ENCODE measurements at places on chromosomes 4 and X.
A peak's percentile ranks its signal among the peaks of the same experiment; 100 is the strongest.

DNA sequence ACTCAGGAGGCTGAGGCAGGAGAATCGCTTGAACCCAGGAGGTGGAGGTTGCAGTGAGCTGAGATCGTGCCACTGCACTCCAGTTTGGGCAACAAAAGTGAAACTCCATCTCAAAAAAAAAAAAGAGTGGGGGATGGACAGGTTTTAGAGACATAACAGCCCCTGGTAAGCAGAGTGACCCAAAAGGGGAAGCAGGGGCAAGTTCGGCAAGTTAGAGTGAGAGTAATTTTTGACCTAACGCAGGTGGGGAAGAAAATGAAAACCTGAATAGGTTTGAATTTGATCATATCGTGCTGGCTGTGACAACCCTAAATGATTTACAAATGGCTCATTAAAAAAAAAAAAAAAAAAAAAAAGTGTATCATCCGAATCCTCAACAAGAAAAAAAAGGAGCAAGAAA, 25.7 kb upstream of the TMEM131L start:
- no peak for DNase-seq

GRCh38 chr4:127997534-127998388, 32.6 kb downstream of the ABHD18 start:
- no peak for DNase-seq

DNA sequence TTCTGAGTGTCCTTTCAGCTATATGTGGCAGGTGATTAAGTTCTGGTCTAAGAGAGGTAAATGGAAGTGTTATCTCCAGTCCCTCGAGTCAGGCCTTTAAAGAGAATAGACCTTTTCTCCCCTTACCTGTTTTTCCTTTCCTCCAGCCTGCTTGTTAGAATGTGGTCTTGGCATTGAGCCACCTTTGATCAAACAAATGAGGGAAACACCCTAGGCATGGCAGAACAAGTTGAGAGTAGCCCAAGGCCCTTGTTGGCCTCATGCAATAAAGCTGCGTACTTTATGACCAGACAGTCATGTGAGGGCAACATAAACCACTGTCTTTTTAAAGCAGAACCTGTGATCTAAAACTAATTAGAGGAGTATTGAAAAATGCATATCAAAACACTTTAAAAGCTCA, 13.2 kb upstream of the IL13RA2 start:
- peak; percentile 58 for DNase-seq

- DNase-seq: no peak
Measured at GRCh38 chr4:187903106-187903505, 92.5 kb upstream of the ZFP42 start.

- no peak for DNase-seq
Measured at GRCh38 chrX:103356130-103356798, at the start of gene TCEAL9. TCEAL9 (plus strand) TSS chrX:103356506; CDS start chrX:103357685, 1,179 bp downstream.

- DNase-seq: peak; percentile 68
Measured at GRCh38 chrX:100643956-100644860, at the start of gene SRPX2. SRPX2 (plus strand) TSS chrX:100644199; CDS start chrX:100646323, 2,124 bp downstream.
